Esophagus muscularis mucosa (tissue), 4 donors: ENCODE measurements at places on chromosomes 3 and 15. TPM values are rescaled to one million over a fixed set of nuclear protein-coding genes. Genes with fewer than 3 reads are reported as not detected.

DNA sequence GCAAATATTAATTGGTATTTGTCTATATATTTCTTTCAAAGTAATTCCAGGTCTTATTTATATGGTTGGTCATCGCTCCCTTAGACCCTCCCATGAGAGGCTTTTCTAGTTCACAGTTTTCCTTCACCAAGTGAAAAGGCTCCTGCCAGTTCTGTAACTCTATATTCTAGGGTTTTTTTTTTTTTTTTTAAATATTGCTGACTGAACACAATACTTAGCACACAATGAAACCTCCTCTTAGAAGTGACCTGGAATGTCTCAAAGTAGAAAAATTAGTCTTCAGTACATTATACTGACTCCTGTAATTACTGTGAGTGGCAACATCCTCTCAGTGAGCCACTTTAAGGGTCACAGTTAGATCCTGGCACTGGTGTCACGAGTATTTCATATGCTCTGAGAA is 48.6 kb upstream of the CDAN1 start:
- no peaks in the 10 kb centered on the region for H3K4me1 ChIP-seq
- no peak for DNase-seq
- H3K27me3 ChIP-seq: no peaks in the 10 kb centered on the region
- peaks cover 16% of the 10 kb centered on the region for H3K36me3 ChIP-seq
- no peak overlapping the region for H3K27ac ChIP-seq

C2CD4A gene
- not detected for total RNA-seq

GRCh38 chr15:79682851-79683288 is 213.9 kb downstream of the MTHFS start:
- H3K27ac ChIP-seq: no peak overlapping the region
- no peaks in the 10 kb centered on the region for H3K27me3 ChIP-seq
- peaks cover 13% of the 10 kb centered on the region for H3K4me1 ChIP-seq
- no peak overlapping the region for H3K4me3 ChIP-seq
- no peak for DNase-seq

- no peak for DNase-seq
- H3K27me3 ChIP-seq: no peaks in the 10 kb centered on the region
- H3K36me3 ChIP-seq: no peaks in the 10 kb centered on the region
- no peak overlapping the region for H3K27ac ChIP-seq
These were observed 30.4 kb upstream of the TRA2B start for GRCh38 chr3:185968168-185968567.
